ENCODE measurements at places on chromosomes 2 and 18.

DNA sequence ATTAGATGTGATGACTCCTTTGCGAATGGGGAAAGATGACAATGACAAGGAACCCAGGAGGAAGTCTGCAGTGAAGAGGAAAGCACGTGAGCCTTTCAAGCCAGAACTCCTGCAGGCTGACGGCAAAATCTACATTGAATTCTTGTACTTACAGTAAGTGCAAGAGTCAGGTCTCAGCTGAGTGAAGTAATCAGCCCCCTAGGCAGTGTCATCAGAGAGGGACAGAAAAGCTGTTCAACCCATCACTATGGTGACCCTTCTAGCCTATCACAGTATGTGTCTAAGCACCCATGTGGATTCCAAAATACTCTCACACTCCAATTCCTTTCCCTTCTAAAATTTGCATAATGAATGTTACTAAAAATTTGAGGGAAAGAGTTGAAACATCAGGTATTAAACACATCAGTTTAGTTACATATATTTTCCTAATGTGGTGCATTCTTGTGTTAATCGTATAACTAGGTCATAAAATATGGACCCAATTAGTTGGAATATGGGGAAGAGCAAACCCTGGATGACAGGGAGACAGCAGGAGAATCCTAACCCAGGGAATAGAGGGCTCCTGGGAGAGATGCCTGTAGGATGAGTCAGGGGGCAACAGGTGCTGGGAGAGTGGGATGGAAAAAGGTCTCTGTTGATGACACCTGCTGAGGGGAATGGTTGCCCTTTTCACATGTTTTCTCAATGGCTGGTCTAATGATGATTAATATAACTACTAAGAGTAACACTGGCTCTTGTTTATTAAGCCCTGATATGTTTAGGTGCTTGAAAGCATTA, 39.5 kb downstream of the VWC2L start:
- DNase-seq = no peak

GRCh38 chr2:148430101-148430500, 214.4 kb upstream of the EPC2 start:
- no peak for DNase-seq

DNA sequence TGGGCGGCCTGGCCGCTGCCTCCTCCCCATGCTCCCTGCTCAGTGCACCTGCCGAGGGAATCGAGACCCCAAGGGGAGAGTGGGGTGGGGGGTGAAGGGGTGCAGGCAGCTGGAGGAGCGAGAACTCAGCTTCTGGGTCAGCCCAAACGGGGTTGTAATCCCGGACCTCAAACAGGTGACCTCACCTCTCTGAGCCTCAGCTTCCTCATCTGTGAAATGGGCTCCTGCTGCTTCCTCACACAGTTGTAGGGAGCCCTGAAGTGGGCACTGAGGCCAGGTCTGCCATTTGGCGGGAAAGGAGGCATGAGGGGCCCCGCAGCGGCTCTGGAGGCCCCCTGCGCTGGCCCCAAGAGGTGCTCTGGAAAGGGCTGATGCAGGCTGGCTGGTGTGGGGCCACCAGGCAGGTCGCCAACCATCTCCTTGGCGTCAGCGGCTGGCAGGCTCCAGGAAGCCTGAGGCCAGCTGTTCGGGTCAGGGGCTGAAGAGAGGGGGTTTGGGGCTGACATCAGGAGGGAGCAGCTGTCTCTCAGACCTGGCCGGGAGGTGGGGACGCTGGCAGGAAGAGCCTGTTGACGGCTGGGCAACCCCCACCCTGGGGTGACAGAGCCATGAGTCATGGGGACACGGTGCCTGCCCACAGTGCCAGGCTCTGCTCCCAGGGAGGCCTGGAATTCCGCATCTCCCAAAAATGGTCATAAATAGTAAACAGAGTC, 4.9 kb downstream of the KLHL30 start:
- DNase-seq = no peak

GRCh38 chr2:55148269-55148668, 83.8 kb downstream of the CLHC1 start:
- no peak for DNase-seq

DNA sequence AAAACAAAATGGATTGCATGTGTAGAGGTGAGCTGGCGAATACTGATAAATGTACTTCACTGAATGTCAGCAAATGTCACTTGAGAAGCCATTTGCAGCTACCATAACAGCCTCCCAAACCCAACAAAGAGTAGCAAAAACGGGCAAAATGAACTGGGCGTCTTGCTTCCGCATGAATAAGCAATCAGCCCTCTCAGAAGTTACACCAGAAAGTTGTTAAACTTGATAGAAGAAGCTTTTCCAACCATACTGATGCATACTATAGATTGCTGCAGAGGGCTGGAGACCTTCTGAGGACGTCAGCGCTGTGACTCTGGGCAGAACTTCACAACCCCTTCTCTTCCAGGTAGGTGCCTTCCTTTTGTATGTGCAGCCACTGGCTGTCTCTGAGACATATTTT, 18.7 kb upstream of the SIX3 start:
- no peak for DNase-seq

DNA sequence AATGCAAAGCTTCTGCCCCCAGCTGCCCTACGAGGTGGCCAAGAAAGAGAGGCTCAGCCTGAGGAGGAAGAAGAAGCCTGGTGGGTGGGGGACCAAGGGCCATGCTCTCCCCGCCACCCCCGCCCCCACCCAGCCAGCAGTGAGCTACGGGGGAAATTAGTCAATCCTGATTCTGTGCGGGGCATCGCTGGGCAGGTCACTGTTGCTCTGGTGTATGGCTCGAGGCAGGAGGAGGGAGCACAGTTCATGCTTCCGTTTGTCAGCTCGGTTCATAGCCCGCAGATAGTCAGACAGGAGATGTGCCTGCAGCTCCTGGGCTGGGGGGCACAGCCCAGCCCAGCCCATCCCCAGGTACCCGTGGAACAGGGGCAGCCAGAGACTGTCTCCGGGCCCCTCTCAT, 17.1 kb downstream of the RAMP1 start:
- DNase-seq = no peak

GRCh38 chr2:70496819-70497218, 56.8 kb downstream of the TGFA start:
- no peak for DNase-seq

- no peak for DNase-seq
Measured at GRCh38 chr2:132804051-132804450, 134.0 kb upstream of the LYPD1 start.

DNA sequence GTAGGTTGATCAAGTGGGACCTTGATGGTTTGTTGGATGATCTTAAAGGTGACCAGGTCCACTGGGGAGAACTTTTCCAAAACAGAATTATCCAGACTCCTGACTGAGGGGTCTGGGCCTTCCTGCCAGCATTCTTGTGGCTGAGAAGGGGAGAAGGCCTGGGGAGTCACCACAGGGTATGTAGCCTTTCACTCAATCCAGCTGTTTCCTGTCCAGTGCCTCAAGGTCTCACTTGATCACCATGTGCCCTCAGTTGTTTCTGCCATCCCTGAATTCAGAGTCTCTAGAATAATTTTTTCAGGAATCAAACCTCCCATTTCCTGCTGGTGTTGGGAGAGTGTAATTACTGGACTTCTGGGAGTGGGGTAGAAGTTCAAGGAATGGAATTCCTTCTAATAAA, 54.4 kb upstream of the TANC1 start:
- no peak for DNase-seq

- no peak for DNase-seq
Measured at GRCh38 chr2:21234464-21235120, 110.8 kb downstream of the TDRD15 start.

- no peak for DNase-seq
Measured at GRCh38 chr18:5303636-5304035, 8.1 kb upstream of the ZBTB14 start.

DNA sequence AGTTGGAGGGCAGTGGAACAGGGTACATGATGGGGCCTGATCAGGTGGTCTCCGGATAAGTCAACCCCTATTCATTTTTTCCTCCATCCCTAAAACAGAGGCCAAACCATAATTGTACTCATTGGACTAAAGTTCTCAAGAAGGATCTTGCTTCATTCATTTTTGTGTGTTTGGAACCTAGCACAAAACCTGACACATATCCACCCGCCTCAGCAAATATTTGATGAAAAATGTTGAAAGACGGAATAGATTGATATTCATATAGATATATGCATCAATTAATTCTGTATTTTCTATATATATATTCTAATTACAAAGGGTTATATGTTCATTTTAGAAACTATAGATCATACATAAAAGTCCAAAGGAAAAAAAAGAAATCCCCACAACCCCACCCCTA, 21.9 kb downstream of the SLC4A1AP start:
- DNase-seq = no peak

- no peak for DNase-seq
Measured at GRCh38 chr2:85503168-85503850, 35.7 kb upstream of the MAT2A start.

GRCh38 chr18:36467614-36468013, 170.1 kb downstream of the FHOD3 start:
- no peak for DNase-seq

DNA sequence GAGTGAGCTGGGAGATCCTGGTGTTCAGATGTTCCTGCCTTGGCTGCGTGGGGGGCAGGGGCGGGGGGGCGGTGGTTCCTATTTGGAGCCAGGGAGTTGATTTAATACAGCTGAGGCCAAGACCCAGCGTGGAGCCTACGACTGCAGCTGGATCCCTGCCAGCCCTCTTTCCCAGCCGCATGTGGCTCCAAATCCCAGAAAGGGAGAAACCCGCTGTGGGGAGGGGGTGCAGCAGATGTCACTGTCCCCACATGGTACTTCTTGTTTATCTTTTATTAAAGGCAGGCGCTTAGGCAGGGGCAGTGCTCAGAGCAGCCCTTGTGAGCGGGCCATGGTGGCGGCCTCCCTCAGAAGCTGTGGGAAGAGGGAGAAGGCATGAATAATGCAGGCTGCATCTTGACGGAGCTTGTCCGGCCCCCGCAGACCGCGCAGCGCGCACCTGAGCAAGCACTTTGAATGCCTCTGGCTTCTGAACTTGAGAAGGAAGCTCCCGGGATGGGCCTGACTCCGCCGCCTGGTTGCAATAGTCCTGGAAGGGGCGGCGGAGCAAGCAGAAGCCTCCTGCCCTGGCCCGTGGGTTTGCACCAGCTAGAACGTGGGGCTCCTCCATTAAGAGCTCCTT, 112.1 kb downstream of the GLI2 start:
- DNase-seq = peak; percentile 43

DNA sequence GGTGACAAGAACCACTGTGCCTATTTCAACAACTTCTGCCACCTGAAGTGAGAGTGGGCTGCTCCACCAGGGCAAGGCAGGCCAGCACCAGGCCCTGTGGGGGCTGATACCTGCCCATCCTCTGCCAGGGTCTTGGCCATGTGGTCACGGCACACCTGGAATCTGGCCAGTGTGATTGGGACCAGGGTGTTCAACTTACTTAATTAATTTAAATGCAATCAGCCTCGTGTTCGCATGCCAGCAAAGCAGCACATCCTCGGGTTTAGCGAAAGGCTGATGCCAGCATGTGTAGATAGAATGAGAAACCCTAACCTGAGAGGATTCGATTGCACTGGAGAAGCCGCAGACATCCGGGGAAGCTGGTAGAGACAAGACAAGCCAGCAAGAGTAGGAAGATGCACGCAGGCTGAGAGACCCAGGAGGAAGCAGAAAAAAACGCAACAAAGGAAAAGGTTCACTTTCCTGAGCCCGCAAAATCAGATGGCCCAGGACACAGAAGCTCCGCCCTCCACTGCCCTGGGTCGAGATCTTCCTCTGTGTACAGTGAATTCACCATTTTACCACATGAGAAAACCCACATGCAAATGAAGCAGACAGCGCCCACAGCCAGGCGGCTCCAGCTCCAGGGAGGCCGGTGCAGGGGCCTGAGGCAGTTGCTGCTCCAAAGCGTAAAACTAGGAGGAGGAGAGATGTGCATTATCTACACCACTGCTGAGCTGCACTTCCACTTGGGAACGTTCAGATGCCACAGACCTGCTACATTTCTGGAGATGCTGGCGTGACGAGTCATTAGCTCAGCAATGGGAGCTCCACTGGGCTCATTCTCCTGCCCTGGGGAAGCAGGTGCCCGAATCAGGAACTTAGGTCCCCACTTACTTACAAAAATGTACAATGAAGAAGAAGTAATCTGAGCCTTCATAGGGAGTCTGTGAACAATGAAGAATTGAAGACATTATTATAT, 92.1 kb downstream of the TMEM18 start:
- DNase-seq = no peak

- no peak for DNase-seq
Measured at GRCh38 chr2:212465456-212465855, 73.1 kb downstream of the ERBB4 start.

DNA sequence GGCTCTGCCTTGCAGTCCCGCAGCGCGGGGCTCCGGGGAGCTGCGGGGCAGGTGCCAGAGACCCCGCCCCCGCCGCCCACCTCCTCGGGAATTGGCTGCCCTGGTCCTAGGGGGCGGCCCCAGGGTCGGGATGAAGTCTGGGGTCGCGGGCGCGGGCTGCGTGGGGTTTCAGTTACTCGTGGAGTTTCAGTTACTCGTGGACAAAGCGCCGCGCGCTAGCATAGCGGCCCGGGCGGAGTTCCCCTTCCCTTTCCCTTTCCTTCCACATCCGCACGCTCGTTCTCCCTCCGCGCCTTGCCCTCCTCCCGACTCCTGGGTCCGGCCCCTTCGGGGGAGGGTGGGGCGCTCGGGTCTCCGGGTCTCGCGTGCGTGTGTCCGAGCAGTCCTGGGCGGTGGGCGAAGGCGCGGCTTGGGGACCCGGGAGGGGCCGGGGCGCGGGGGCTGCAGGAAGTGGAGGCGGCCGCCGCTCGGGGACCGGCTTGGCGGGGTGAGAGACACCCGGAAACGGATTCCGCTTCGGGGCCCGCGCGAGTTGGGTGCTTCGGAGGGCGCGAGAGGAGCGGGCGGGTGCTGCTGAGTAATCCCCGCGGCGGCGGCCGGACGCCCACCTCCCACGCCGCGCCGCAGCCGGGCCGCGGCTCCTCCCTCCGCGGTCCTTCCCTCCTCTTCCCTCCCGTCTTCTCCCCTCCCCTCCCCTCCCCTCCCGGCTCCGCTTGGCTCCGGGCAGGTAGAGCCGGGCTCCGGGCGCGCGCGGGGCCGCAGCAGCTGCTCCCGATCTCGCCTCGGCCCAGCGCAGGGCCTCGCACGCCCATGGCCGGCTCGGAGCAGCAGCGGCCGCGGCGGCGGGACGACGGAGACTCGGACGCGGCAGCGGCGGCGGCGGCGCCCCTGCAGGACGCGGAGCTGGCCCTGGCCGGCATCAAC, at the start of gene TTC39C:
Gene TTC39C, plus strand, starts transcription at position 693 of the 924 bp plus-strand sequence. Its CDS starts 118 bp downstream, at position 811.
- peak; percentile 59 for DNase-seq

Measured in left kidney (tissue), 8 donors.